ENCODE measurements at places on chromosomes 3 and 15. TPM values are rescaled to one million over a fixed set of nuclear protein-coding genes. Genes with fewer than 3 reads are reported as not detected.

RYK gene
- total RNA-seq: 85.0 TPM

CRYGS gene
- total RNA-seq: 0.79 TPM

CAMK1 gene
- total RNA-seq: 18.2 TPM

ATP13A4 gene
- total RNA-seq: 4.2 TPM

NOX5 gene
- total RNA-seq: not detected

SMCO1 gene
- not detected for total RNA-seq

EXD1 gene
- total RNA-seq: under 0.01 TPM

GPX1 gene
- 533 TPM for total RNA-seq

KNG1 gene
- total RNA-seq: not detected

RPL39L gene
- 23.4 TPM for total RNA-seq

ITIH1 gene
- not detected for total RNA-seq

FANCD2OS gene
- total RNA-seq: not detected

TLR9 gene
- not detected for total RNA-seq

REC114 gene
- total RNA-seq: not detected

RBPMS2 gene
- total RNA-seq: not detected

FOXB1 gene
- not detected for total RNA-seq

RAD51 gene
- 0.53 TPM for total RNA-seq

COL6A6 gene
- total RNA-seq: not detected

NEIL1 gene
- total RNA-seq: 6.1 TPM

PEX11A gene
- total RNA-seq: 5.8 TPM

ATP6V1A gene
- total RNA-seq: 55.5 TPM

MCF2L2 gene
- total RNA-seq: 0.26 TPM

IMPG2 gene
- total RNA-seq: 0.13 TPM

CAV3 gene
- total RNA-seq: not detected

SEC11A gene
- total RNA-seq: 247 TPM

SPTSSB gene
- total RNA-seq: 6.3 TPM

RLBP1 gene
- total RNA-seq: not detected

SAMD7 gene
- total RNA-seq: not detected

LCTL gene
- total RNA-seq: not detected

POPDC2 gene
- 0.26 TPM for total RNA-seq

DPPA2 gene
- not detected for total RNA-seq

GOLGA6L10 gene
- 0.79 TPM for total RNA-seq

ITIH4 gene
- total RNA-seq: 0.26 TPM

HYAL1 gene
- total RNA-seq: 8.3 TPM

ERICH6 gene
- total RNA-seq: under 0.01 TPM

ZNF620 gene
- total RNA-seq: 0.38 TPM

NME9 gene
- total RNA-seq: not detected

A4GNT gene
- not detected for total RNA-seq

RTP3 gene
- not detected for total RNA-seq

EPHB1 gene
- total RNA-seq: under 0.01 TPM

CD80 gene
- total RNA-seq: not detected

IQCB1 gene
- 34.0 TPM for total RNA-seq

SLC12A8 gene
- 19.2 TPM for total RNA-seq

USP19 gene
- total RNA-seq: 44.4 TPM

GREM1 gene
- 3.7 TPM for total RNA-seq

SCN11A gene
- total RNA-seq: not detected

SERPINI2 gene
- total RNA-seq: not detected

TF gene
- under 0.01 TPM for total RNA-seq

MME gene
- total RNA-seq: 25.3 TPM

MYRIP gene
- not detected for total RNA-seq

TMEM40 gene
- total RNA-seq: 19.0 TPM

SCAANT1 gene
- total RNA-seq: not detected

BCL2A1 gene
- 0.38 TPM for total RNA-seq

GHRL gene
- total RNA-seq: 0.13 TPM

TMEM158 gene
- total RNA-seq: 1.3 TPM

MST1R gene
- 20.4 TPM for total RNA-seq

KIAA1143 gene
- total RNA-seq: 11.0 TPM

CDHR4 gene
- not detected for total RNA-seq

CCRL2 gene
- 0.26 TPM for total RNA-seq
